ENCODE measurements at places on chromosomes 7 and 10.

- DNase-seq: no peak
These were observed 495.2 kb downstream of the DNAJB6 start for GRCh38 chr7:157832006-157832405.

GRCh38 chr7:103037476-103037822 lies 37.1 kb downstream of the FBXL13 start:
- DNase-seq: no peak

GRCh38 chr10:100045592-100045991 lies 35.8 kb upstream of the DNMBP start:
- DNase-seq: no peak

GRCh38 chr7:46315891-46316290 lies 394.8 kb upstream of the IGFBP3 start:
- DNase-seq: no peak

GRCh38 chr10:77686096-77686495 lies 48.5 kb upstream of the KCNMA1 start:
- no peak for DNase-seq

DNA sequence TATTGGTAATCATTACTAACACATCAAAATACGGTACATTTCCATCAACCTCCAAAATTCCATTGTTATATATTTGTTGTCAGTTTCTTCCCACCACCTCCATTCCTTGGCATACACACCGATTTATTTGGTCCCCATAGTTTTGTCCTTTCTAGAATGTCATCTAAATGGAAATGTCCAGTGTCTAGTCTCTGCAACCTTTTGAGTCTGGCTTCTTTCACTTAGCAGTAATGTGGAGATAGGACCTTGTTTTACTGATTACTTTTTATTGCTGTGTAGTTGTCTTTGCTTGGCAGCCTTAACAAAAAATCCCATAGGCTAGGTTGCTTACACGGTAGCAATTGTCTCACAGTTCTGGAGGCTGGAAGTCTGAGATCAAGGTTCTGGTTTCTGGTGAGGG lies 22.5 kb downstream of the TRRAP start:
- DNase-seq: no peak

GRCh38 chr10:22662733-22663330 lies 51.5 kb downstream of the PIP4K2A start:
- no peak for DNase-seq

- DNase-seq: no peak
These were observed 208.9 kb upstream of the PRSS1 start for GRCh38 chr7:142540371-142540770.

GRCh38 chr7:17951742-17952254 lies 11.5 kb upstream of the SNX13 start:
- no peak for DNase-seq

DNA sequence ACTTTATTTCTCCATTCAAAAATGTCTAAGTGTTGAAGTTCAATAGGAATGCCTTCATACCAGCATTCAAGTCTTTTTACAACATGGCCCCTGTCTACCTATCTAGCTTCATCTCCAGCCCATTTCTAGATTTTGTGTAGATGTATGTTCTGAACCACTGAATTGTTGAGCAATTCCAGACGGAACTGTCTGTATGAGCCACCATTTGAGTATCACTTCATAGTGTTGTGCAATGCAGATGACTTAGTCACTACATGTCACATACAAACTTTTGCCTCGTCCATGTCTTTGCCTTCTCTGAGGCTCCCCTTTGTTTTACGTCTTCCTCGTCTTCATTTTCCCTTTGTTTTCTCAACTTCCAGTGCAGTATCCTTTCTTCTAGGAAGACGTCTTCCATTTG lies 118.1 kb downstream of the INHBA start:
- DNase-seq: no peak

DNA sequence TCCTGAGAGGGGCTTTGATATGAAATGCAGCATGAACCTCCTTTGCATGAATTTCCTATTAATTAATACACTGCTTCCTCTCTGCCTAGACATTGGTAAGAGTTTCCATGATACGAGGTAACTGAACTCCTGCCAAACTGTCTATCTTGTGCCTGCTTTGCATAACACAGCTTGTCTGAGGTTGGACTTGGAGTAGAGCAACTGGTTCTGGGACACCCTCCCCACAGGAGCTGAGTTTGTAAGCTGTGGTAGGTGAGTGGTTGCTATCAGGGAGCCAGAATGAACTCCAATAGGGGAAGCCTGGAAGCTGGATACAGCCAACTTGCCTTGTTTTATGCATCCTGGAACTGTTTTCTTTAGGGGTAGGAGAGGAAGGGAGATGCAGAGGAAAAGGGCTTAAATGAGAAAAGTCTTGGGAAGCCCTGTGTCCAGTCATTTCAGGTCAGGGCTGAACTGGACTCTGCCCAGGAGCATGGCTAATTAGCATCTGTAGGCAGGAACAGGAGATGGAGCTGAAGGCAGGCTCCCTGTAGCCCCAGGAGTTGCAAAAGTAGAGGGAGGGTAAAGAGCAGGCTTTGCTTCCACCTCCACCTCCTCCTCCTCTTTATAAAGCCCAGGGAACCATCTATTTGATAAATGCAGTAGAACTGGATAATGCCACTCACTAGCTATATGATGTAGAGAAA lies 73.2 kb upstream of the GPR158 start:
- no peak for DNase-seq

- DNase-seq: no peak
These were observed 34.7 kb downstream of the SPDYE6 start for GRCh38 chr7:102321351-102322201.

GRCh38 chr10:103504181-103504783 lies 10.8 kb downstream of the NEURL1 start:
- no peak for DNase-seq

GRCh38 chr10:30413996-30414576 lies 19.9 kb upstream of the MAP3K8 start:
- peak; percentile 45 for DNase-seq

DNA sequence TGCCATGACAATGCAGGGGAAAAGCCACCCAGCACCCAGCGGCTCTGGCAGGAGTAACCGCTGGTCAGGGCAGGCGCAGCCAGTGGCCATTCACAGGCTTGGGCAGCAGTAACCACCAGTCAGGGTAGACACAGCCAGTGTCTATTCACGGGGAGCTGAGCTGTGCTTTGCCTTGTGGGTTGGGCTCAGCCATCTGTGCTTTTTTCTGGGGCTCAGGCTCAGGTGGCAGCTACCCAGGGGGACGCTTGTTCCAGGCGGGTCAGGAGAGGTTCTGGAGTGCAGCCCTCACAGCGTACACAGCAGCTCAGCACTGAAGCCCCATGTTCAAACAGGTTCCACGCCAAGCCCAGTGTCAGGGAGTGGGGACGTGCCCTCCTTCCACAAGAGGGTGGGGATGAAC lies 28.5 kb downstream of the FOXL3 start:
- no peak for DNase-seq
